ENCODE measurements at places on chromosomes 5 and 9. TPM values are rescaled to one million over a fixed set of nuclear protein-coding genes. Genes with fewer than 3 reads are reported as not detected.

IFNK gene
- not detected for total RNA-seq

NR2F1 gene
- total RNA-seq: 4.8 TPM

SRP19 gene
- total RNA-seq: 107 TPM

BARHL1 gene
- not detected for total RNA-seq

TRIM36 gene
- total RNA-seq: 1.5 TPM

LRRC19 gene
- total RNA-seq: not detected

FKTN gene
- total RNA-seq: 6.1 TPM

DNAH5 gene
- total RNA-seq: 2.1 TPM

SPINK6 gene
- total RNA-seq: 0.45 TPM

THBS4 gene
- 0.14 TPM for total RNA-seq

All from A549 treated with Mapracorat at 1 μM for 4 hours (cell line).